CD4-positive, alpha-beta T cell treated with Interleukin-10 for 1 hour (primary cell): ENCODE measurements at places on chromosomes 6 and 20.
A peak's percentile ranks its signal among the peaks of the same experiment; 100 is the strongest.

GRCh38 chr20:50456452-50457324 lies 53.5 kb upstream of the PTPN1 start:
- DNase-seq = no peak

DNA sequence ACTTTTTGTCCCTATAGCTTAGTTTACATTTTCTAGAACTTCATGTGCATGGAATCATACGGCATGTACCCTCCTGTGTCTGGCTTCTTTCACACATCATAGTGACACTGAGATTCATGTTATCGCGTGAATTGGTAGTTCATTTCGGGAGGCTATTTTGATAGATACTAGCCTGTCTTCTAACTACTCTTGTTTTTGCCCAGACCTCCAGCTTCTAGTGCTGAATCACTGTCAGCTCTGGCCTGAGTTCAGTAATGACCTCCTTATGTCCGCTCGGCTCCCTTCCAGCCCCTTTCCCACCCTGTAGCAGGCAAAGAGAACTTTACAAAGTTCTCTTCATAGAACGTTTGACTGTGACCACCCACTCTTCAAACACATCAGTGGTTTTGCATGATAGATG lies 14.1 kb downstream of the MYBL2 start:
- no peak for DNase-seq

- DNase-seq = peak; percentile 47
Observed at GRCh38 chr6:31083742-31084354, 28.5 kb downstream of the C6orf15 start.

GRCh38 chr6:13992417-13993055 lies 67.8 kb downstream of the RNF182 start:
- no peak for DNase-seq

DNA sequence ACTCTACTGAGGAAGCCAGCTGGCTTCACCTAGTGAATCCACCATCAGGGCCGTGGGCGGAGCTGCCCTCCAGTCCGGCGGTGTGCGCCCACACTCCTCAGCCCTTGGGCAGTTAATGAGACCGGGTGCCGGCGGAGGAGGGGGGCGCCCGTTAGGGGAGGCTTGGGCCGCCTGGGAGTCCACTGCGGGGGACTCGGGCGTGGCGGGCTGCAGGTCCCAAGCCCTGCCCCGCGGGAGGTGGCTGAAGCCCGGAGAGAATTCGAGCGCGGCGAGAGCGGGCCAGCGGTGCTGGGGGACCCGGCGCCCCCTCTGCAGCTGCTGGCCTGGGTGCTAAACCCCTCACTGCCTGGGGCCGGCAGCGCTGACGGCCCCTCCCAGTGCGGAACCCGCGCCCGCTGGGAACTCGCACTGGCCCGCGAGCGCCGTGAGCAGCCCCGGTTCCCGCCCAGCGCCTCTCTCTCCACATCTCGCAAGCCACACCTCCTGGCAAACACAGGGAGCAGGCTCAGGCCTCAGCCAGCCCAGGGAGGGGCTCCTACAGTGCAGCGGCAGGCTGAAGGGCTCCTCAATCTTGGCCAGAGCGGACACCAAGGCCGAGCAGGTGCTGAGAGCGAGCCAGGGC lies 38.4 kb upstream of the GCNT2 start:
- no peak for DNase-seq

DNA sequence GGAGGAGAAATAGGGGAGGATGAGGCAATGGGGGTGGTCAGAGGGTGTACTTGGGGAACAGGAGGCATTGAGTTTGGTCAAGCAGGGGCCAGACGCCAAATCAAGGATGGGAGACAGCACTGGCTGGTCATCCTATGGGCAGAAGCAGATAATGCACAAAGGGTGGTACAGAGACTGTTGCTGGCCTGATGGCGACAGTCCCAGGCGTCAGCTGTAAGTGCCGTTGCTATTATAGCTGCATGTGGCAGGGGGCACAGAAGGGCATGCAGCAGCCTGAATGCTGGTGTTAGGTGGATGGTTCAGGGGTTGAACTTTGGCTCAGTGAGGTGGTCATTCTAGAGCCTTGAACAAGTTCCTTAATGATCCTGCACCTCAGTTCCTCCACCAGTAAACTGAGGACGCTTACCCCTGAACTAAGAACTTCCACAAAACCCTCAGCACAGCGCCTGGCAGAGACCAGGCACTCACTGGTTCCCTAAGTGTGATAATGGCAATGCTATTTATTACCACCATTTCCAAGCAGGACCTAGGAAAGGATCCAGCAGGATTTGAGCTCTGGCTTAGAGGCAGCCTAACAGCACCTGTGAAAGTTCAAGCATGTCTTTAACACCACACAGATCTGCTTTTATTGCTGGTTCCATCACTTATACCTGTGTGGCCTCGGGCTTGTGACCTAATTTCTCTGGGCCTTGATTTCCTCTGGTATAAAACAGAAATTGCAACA lies 162.7 kb downstream of the INSM1 start:
- DNase-seq = no peak

- DNase-seq = no peak
Observed at GRCh38 chr20:50625986-50626677, 65.2 kb downstream of the RIPOR3 start.

DNA sequence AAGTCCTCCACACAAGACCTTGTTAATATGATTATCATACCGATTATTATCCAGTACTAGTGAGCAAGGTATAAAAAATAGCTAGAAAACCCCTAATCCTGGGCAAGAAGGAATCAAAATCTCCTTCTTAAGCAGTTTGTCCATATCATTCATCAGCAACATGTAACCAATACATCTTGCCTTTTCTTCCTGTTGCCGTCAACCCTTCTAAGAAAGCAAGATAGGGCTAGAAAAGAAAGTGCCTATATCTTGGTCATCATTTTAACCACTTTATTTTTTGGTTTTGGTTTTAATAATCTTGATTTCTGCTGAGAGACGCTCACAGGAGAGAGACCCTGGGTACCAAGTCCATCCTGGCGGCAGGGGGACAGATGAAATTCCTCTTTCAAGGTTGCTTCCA lies 27.2 kb upstream of the PREX1 start:
- DNase-seq = no peak

GRCh38 chr6:34142061-34142998 lies 3.6 kb downstream of the GRM4 start:
- peak; percentile 3 for DNase-seq

GRCh38 chr6:22680950-22681349 lies 111.6 kb downstream of the HDGFL1 start:
- no peak for DNase-seq

- DNase-seq = peak; percentile 31
Observed at GRCh38 chr6:11096109-11096508, 2.5 kb downstream of the SMIM13 start.

DNA sequence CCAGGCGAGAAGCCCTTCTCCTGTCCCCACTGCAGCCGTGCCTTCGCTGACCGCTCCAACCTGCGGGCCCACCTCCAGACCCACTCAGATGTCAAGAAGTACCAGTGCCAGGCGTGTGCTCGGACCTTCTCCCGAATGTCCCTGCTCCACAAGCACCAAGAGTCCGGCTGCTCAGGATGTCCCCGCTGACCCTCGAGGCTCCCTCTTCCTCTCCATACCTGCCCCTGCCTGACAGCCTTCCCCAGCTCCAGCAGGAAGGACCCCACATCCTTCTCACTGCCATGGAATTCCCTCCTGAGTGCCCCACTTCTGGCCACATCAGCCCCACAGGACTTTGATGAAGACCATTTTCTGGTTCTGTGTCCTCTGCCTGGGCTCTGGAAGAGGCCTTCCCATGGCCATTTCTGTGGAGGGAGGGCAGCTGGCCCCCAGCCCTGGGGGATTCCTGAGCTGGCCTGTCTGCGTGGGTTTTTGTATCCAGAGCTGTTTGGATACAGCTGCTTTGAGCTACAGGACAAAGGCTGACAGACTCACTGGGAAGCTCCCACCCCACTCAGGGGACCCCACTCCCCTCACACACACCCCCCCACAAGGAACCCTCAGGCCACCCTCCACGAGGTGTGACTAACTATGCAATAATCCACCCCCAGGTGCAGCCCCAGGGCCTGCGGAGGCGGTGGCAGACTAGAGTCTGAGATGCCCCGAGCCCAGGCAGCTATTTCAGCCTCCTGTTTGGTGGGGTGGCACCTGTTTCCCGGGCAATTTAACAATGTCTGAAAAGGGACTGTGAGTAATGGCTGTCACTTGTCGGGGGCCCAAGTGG lies 5.3 kb downstream of the SNAI1 start:
- DNase-seq = no peak

- no peak for DNase-seq
Observed at GRCh38 chr6:93821953-93822352, 402.6 kb upstream of the EPHA7 start.

GRCh38 chr6:50962213-50962759 lies 143.6 kb downstream of the TFAP2B start:
- DNase-seq = no peak

GRCh38 chr6:31660381-31661261 lies at the start of gene C6orf47:
Gene C6orf47, minus strand, starts transcription at chr6:31660778. Its CDS starts 831 bp downstream, at chr6:31659947.
- DNase-seq = peak; percentile 79

- DNase-seq = no peak
Observed at GRCh38 chr6:83707829-83708545, 914 bp downstream of the SNAP91 start.

- DNase-seq = peak; percentile 3
Observed at GRCh38 chr6:66210964-66211363, 503.9 kb upstream of the EYS start.

DNA sequence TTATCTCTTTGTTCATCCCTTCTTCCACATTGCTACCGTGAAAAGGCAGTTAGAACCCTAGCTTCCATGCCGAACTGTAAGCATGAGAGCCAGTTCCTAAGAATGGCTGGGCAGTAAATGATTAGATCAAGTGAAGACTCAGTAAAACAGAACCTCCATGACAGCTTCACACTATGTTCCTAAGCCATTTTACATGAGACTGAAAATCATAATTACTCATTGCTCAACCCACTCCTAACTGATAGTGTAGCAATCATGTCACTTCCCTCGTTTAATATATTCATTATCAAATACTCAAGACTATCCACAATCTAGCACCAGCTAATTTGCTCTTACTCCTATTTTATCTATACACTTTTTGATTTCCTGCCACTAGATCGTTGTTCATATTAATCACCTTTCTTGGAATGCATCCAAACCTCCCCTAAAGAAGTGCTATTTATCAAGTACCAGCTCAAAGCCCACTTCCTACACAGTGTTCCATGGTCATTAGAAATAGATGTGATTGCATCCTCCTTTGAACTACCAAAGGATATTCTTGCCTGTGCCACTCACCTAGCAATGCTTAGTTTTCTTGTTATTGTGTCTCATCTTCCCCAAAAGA lies 6.0 kb downstream of the TMEM30A start:
- DNase-seq = no peak

- no peak for DNase-seq
Observed at GRCh38 chr20:23119456-23120216, 33.5 kb upstream of the CD93 start.

- no peak for DNase-seq
Observed at GRCh38 chr20:51042064-51042463, 19.2 kb upstream of the KCNG1 start.

GRCh38 chr6:15079288-15079817 lies 166.5 kb upstream of the JARID2 start:
- DNase-seq = no peak

DNA sequence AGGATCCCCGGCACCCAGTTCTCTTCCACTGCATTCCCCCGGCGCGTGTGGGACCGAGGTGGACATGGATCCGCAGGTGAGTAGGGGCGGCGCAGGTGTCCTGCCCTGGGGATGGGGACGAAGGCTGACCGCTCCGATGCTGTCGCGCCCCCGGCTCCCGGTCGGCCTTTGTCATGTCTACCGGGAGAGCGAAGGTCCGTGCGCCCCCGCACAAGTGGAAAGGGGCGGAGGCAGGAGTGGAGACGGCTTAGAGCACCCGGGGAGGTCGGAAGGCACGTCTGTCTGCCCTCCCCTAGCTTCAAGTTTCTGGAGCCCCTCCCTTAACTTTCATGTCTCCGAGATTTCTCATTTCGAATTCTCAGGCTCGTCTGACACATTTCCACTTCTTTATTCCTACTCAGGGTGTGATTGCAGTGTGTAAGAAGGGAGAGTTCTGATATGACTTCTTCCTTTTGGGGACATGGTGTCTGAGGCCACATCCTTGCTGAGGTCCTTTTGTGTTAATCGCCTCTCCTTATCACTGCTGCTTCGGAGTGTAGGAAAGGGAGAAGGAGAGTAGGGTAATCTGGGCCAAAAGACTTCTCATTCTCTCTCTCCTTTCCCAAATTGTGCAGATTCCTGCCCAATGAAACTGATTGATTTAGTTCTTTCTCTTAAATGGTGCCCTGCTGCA lies 435 bp downstream of the KIFC1 start:
- DNase-seq = peak; percentile 28

DNA sequence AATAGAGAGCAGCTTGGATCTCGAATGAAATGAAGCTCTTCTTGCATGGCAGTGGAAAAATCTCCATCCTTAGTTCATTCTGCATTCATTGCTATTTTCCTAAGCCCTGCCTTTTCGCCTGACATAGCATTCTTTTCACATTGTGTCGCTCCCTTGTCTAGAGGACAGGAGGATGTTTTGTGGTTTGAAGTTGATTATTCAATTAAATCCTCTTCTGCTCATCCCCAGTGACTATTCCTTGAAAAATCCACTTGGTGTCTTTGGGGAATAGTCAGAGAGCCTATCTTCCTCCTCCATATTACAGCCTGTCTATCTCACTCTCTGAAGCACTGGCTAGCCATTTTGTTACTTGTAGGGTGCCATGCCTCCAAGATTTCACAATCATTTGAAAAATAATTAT lies 161.2 kb downstream of the KLHL32 start:
- DNase-seq = no peak

GRCh38 chr6:141309295-141309694 lies 823.4 kb upstream of the GJE1 start:
- DNase-seq = peak; percentile 23

DNA sequence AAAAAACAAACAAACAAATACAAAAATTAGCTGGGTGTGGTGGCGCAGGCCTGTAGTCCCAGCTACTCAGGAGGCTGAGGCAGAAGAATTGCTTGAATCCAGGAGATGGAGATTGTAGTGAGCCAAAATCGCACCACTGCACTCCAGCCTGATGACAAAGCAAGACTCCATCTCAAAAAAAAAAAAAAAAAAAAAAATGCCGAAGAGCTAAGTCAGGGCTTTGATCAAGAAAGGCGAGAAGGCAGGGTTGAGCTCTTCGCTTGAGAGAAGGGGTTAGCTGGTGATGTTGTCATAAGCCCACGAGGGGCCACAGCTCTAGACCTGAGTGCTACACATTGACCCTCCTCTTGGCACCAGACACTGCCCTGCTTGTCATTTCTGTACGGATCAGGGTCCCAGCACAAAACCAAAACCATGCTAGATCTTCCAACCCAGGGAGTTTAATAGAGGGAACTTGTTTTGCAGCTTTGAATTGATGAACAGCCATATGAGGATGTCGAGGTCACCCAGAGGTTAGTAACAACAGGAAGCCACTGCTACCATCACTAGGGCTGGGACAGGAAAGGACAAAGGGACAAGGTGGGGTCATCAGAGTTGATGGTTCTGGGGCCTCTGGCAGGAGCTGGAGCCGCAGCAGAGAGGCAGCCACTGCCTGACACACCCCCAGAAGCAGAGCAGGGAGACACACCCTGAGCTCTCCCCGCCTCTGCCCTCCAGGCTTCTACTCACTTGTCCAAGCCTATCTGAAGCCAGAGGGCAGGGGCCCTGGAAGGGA lies 122.7 kb downstream of the SNX5 start:
- DNase-seq = no peak
